Stimulated activated CD4-positive, alpha-beta T cell treated with anti-CD3 and anti-CD28 coated beads, TNF-alpha, amount 100 ng/mL, for 24 hours (primary cell): ENCODE measurements at places on chromosomes 12 and 14.
A peak's percentile ranks its signal among the peaks of the same experiment; 100 is the strongest.

DNA sequence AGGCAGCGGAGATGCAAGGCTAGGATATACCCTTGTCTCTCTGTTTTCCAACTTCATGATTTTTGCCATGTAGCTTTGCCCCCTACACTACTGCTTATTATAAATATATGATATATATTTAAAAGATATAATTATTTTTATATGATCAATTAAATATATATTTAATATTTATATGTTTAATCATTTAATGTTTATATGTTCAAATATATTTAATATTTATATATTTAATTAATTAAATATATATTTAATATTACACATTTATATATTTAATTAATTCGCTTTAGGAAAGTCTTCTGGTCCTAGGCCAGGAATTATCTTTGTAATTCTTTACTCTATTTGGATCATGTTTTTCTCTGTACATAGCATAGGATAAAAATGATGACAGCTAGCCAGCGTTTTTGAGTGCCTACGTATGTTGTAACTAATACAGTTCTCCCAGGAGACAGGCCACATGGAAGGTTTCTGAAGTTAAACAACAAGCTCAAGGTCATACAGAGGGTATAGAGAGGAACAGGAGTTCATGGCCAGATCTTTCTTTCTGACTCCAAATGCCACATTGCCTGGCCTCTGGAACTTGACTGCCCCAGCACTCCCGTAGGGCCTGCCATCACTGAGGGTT, 192.5 kb downstream of the KCNA5 start:
- no peak for DNase-seq

GRCh38 chr12:3896356-3896755, 23.2 kb upstream of the PARP11 start:
- DNase-seq = no peak

- DNase-seq = no peak
Observed at GRCh38 chr12:108565146-108565545, 2.8 kb downstream of the ISCU start.

GRCh38 chr12:58980768-58981167, 60.5 kb upstream of the LRIG3 start:
- no peak for DNase-seq

DNA sequence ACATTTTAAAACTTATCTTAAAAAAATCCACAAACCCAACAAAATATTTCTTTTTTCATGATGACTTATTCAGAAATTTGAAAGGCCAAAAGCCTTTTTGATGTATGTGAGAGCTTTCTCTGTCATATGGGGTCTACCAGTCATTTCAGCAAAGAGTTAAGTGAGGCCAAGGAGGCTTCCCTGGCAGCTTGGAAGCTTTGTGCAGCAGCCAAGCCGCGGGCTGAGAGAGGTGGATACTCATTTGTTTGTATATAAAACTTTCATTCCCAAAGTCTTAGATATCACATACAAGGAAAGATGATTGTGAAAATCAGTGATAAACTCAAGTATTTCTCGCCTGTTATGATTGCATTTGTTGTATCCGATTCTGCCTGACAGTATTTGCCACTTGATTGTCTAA, 48.5 kb upstream of the RNU6-8 start:
- DNase-seq = no peak

DNA sequence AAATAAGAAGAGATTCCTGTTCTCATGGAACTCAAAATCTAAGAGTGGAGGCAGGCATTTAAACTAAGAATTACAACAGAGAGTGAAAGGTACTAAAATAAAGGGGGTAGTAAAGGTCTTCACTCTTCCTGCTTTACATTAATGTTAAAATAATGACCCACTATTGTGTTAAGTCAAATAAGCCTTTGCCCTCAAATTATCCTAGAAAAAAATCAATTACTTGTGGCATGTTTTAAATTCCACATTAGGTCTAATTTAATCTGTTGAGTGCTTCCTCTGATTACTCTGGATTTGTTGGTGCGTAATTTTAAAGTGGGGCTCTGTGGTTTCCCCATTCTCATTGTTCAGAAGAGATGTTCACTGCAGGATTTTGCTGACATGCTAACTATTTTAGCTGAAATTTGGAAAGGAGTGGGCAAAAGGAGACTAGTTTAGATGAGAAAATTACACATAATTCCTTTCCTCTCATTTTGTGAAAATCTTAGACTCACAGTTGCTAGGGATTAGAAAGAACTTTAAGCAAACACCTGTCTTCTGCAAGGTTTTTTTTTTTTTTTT, 35.5 kb downstream of the BTG1 start:
- DNase-seq = no peak

DNA sequence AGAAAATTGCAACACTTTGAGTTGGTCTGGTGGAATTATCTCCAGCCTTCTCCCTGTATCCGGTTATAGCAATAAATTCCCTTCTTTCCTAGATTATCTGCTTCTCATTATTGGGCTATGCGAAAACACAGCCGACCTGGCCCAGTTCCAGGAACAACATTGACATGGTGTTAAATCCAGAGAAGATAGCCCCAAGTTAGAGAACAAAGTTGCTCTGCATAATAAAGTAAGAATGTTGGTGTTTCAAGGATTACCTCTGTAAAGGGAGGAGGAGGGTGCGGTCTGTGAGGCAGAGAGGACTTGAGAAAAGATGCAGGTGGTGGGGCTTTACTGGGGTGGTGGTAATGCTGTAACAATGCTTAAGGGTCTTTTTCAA, 12.1 kb downstream of the TCL1A start:
- DNase-seq = no peak

DNA sequence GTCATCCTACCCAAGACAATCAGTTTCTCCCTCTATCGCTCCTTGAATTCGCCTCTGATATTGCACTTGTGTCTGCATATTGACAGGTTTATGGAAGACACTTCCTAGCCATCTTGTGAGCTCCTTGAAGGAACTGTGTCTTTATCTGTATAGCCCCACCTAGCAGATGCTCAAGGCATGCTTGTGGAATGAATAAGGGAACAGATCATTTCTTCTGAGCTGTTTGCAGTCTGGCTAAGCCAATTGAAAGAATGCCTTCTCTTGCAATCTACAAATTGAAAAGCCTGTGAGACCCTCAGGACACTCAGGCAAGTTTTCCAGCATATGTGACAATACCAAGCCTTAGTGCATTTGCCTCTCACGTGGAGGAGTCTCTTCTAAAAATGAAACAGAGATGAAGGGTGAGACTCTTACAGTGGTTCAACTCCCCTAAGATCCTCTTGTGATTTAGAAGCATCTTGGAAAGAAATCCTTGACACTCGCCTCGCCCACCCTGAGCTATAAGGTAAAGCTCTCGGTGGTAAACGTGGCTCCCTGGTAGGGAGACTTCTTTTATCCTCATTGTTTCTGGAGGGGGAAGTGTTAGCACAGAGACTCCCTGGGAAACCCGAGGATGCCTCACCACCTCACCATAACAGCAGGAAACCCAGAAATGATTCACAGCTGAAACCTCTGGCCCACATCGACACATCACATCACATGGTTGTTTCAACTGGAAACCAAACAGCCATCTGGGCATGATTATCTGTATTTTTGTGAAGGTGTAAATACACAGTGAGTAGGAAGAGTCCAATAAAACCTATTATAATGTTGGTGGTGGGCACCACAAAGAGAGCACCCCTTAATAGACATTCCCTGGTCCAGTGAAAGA, 112.3 kb upstream of the BCL2L14 start:
- DNase-seq = peak; percentile 36

GRCh38 chr12:122013791-122014590, 7.7 kb upstream of the BCL7A start:
- no peak for DNase-seq

DNA sequence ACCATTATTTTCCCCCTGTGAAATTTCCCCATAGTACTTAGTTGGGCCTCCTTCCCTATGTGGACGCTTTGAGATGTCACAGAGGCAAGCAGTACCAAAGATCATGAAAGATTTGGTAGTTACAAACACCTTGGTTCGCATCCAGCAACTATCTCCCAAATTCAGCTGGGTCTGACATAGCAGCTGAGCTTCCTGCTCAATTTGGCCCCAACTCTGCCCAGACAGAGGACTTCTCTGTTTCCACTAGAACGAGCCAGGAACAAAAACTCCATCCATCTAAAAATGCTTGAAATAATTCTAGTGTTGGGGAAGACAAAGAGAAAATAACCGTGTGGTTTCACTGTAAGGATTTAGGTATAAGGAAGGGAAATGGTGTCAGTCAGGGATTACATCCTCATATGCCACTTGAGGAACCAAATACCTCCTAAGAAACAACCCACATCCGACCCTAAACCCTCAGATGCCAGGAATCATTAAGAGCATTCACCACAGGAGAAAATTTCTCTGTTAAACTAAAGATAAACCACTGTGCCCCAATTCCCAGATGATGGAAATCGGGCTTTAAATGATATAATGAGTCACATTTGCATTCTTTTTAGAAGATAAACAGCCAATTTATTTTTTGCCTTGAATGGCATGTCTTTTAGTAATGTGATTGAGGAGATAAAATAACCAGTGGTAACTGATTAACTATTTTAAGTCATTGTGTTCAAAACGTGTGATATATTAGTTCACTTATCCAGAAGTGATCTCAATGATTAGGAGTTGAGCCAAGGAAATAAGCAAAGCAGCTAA, 103.7 kb upstream of the IFNG-AS1 start:
- DNase-seq = no peak

GRCh38 chr12:18250313-18250916, 10.9 kb upstream of the PIK3C2G start:
- DNase-seq = no peak

DNA sequence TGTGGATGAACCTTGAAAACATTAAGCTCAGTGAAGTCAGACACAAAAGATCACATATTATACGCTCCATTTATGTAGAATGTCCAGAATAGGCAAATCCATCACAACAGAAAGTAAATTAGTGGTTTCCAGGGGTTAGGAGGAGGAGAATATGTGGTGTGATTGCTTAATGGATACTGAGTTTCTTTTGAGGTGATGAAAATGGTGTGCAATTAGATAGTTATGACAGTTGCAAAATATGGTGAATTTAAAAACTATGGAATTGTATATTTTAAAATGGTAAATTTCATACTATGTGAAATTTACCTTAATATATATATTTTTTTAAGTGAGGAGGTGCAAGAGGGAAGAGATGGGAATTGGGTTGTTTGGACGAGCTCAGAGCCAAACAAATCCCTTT, 46.3 kb upstream of the KICS2 start:
- no peak for DNase-seq

DNA sequence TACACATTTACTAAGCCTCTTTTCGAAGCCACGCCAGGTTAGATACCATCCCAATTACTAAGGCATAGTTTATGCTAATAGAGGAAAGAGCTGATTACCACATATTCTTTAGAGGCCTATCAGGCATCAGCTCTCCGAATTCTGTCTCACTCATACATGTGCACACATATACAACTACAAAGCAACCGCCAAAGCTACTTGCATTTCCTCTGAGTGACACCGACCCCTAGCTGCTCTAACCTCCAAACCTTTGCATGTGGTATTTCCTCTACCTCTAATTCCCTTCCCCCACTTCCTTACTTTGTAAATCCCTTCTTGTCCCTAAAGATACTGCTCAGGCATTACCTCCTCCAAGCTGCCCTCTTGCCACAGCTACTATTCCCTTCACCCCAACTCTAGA, 107.2 kb downstream of the DUSP6 start:
- no peak for DNase-seq

DNA sequence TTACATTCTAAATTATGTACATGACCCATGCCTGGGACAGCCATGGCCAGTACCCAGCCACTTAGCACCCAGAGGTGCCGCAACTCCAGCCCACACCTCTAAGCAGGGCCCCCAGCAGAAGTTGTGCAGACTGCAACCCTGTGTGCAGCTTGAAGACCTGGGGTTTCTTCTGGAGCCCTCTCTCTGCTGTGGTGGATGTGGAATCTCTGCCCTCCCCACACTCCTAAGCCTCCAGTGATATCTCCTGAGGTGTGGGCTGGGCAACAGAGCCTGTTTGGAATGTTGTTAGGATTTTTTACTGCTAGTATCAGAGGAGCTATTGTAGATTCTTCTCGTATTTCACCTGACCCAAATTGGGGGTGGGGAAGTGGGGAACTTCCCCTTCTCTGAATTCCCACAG, 59.4 kb upstream of the TUNAR start:
- DNase-seq = no peak

DNA sequence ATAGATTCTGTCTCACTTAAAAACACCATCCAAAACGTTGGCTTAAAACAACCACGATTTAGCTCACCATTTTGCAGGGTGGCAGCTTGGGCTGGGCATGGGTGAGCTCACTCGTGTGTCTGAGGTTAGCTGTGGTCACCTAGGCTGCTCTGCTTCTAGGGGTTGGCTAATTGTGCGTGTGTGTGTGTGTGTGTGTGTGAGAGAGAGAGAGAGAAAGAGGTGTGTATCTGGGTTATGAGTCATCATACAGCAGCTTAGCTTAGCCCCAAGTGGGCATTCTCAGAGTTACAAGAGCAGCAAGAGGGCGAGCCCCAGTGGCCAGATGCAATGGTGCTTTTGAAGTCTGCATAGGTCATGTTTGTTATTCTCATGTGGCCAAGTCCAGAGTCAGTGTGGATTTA, 6.0 kb downstream of the FBXW8 start:
- no peak for DNase-seq

DNA sequence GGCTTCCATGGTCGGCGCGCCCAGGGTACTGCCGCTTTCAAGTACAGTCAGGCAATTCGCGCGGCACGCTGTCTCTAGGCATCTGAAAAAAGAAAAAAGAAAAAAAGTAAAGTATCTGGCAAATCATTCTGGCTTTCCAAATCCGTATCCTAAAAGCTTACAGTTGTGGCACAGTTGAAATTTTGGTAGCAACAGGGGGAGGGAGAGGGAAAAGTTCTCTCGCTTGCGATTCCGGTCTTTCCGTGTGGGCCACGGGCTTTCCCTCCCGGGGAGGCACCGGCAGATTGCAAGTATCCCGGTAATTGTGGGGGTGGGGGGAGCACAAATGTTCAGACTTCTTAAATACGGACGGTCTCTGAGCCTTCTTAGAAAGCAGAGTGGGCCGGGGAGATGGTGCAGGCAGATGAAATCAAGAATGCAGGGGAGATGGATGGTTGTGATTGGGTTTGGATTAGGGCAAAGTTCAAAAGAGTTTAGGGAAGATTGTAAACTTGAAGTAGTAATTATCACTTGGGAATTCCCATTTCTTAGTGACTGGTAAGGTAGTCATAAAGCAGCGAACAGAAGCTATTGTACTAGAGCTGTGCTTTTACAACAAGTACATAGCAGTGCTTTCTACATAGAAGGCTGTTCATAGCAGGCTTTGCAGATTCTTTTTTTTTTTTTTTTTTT, 1.2 kb downstream of the SOCS2 start:
- peak; percentile 7 for DNase-seq

DNA sequence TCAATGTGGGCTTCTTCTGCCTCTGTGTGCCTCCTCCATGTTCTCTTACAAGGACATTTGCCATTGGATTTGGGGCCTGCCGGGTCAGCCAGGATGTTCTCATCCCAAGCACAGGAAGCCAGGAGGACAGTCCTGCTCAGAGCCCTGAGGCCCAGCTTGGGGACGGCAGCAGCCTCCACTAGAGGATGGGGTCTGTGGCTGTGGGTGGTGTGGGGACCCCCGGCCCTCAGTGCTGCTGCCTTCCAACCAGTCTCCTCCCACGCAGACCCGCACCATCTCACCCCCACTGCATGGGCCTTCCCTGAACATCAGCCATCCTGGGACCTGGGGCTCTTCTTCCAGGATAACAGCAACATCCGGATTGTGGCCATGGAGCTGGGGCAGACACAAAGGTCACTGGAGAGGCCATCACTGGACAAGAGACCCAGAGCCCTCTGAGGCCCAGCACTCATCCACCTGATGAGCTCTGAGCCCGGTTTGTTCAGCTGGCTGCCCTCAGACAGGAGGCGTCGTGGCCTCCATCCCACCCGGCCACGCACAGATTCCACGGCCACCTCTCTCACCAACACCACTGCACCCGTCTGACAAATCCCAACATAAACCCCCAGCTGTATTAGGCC, 56.5 kb upstream of the C14orf180 start:
- no peak for DNase-seq
